Mucosa of gallbladder (tissue), 1 donor: ENCODE measurements at places on chromosomes 7 and 10. TPM values are rescaled to one million over a fixed set of nuclear protein-coding genes. Genes with fewer than 3 reads are reported as not detected.

GRCh38 chr7:25444991-25445390 lies 216.7 kb upstream of the NPVF start:
- DNase-seq: no peak

LAMB4 gene
- total RNA-seq: 0.83 TPM

ANKRD7 gene
- not detected for total RNA-seq

DNA sequence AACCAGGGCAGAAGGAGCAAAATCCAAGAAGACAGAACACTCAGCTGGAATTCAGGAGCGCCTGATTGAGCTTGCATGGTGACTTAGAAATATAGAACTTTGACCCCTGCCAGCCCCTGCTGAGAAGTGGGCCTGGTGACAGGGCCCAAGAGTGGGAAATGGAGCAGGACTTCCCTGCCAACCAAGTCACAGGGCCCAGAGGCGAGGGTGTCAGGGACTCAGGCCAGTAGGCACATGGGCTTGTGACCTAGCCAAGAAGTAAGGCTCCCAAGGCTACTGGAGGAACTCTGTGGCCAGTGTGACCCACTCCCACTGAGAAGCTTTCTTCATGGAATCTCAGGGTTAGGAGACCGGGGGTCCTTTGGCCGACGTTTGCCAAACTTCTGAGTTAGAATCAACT lies 31.9 kb downstream of the LRRC20 start:
- DNase-seq: no peak

CCDC6 gene
- 57.6 TPM for total RNA-seq

ATG9B gene
- 1.2 TPM for total RNA-seq
